Esophagus (tissue), 2 donors: ENCODE measurements at places on chromosomes 1 and 21. TPM values are rescaled to one million over a fixed set of nuclear protein-coding genes. Genes with fewer than 3 reads are reported as not detected.

The SMAP2 gene
- polyA plus RNA-seq = 9.1 TPM

The UTS2 gene
- polyA plus RNA-seq = 0.04 TPM

The FNBP1L gene
- 4.7 TPM for polyA plus RNA-seq

The TCHH gene
- 0.33 TPM for polyA plus RNA-seq

The GPBP1L1 gene
- polyA plus RNA-seq = 53.0 TPM

The ASCL5 gene
- polyA plus RNA-seq = not detected

The YIPF1 gene
- 13.5 TPM for polyA plus RNA-seq

The TTC22 gene
- 83.5 TPM for polyA plus RNA-seq
